Daoy (cell line): ENCODE measurements at places on chromosomes 6 and 20. TPM values are rescaled to one million over a fixed set of nuclear protein-coding genes. Genes with fewer than 3 reads are reported as not detected.

RFX6 gene
- not detected in 2 replicates for total RNA-seq

CD164 gene
- 163 and 185 TPM in 2 replicates for total RNA-seq

ZNF334 gene
- 0.54 and 1.0 TPM in 2 replicates for total RNA-seq

SLC22A2 gene
- total RNA-seq, result 0.60 and 1.1 TPM in 2 replicates

COL11A2 gene
- total RNA-seq, result 1.6 and 5.5 TPM in 2 replicates

SIRT5 gene
- 12.1 and 12.6 TPM in 2 replicates for total RNA-seq

NEURL2 gene
- total RNA-seq, result 0.42 and 2.3 TPM in 2 replicates

FRS3 gene
- total RNA-seq, result 0.74 and 2.3 TPM in 2 replicates

SNAP25 gene
- total RNA-seq, result 0.09 and 0.80 TPM in 2 replicates

ETV7 gene
- 0.69 and 0.83 TPM in 2 replicates for total RNA-seq

ADGRF4 gene
- total RNA-seq, result 2.7 TPM in 2 replicates
